ENCODE measurements at places on chromosomes 12 and 14.

GRCh38 chr12:124466216-124467128 is 100.9 kb downstream of the NCOR2 start:
- DNase-seq = peak; percentile 87

DNA sequence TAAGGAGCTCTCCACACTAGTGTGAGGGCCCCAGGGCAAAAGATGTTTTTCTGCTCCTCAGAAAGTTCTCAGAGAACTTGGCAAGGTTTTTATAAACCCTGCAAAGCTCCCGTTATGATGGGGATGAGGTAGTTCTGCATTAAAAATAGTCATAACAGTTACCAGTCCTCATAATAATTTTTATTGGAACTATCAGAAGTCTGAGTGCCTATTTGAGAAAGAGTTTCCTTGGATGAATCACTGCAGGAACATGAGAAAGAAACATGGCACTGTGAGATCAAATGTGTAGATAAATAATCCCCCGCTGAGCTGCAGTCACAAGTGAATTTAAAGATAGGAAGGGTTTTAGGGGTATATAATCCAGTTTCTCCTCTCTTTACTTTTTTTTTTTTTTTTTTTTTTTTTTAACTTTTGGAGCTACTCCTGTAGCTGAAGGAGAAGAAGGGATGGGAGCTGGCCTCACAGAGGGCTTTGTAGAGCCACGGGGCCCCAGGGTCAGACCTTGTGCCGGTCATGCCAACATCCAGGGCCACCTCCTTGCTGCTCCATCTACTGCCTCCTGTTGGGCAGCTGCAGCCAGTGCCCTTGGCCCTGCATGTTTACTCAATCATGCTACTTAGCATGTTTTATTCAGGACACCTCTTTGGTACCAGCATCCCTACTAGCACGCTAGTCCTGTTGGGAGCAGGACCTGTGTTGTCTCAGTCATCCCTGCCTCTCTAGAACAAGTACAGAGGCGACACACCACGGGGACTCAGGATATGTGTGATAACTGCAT is 39.5 kb downstream of the EVL start:
- no peak for DNase-seq

DNA sequence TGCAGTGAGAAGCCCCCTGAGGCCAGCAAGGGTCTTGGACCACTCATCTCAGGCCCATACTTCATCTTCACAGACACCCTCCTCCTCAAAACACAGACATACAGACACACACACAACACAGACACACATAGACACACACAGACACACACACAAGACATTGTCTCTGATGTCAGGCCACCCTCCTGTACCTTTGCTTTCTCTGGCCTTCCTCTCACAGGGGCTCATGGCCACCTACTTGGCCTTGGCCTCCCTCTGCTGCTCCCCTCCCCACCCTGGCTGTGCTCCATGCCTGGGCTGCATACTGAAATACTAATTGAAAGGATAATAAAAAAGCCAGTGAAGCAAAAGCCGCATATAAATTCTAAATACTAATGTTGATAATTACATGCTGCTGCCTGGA is 1.6 kb upstream of the SYNDIG1L start:
- DNase-seq = no peak

GRCh38 chr14:51848120-51848519 is 12.3 kb upstream of the GNG2 start:
- DNase-seq = no peak

GRCh38 chr12:42240131-42240750 is 2.2 kb upstream of the YAF2 start:
- no peak for DNase-seq

DNA sequence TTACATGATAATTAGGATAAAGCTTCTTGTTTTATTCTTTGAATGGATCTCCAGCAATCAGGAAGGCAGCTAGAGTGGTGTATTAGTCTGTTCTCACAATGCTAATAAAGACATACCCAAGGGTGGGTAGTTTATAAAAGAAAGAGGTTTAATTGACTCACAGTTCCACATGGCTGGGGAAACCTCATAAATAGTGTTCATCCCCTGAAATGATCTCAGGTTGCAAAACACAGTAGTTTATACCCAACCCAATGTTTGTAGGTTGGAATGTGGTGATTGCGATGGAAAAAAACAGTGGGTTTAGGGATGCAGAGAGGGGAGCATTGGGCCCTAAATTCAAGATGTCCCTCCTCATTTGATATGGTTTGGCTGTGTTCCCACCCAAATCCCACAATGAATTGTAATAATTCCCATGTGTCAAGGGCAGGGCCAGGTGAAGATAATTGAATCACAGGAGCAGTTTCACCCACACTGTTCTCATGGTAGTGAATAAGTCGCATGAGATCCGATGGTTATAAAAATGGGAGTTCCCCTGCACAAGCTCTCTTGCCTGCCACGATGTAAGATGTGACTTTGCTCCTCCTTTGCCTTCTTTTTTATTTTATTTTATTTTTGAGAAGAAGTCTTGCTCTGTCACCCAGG is 11.5 kb downstream of the MUCL1 start:
- DNase-seq = no peak

DNA sequence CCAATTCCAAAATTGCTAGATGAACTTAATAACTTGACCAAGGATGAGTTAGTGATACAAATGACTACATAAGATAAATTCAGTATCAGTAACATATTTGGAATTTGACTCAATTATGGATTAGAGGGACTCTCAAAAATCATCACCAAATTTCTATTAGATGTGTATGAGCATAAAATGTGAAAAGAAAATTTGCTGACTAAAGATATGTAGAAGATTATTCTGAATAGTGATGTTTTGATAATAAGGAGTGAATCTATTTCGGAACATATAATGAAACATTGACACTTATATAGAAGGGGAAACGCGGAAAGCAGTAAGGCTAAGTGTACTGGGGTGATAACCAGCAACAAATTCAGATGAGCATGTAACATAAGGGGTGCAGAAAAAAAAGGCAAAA is 177.3 kb downstream of the DERA start:
- no peak for DNase-seq

GRCh38 chr12:83434600-83434999 is 747.9 kb downstream of the TMTC2 start:
- no peak for DNase-seq

DNA sequence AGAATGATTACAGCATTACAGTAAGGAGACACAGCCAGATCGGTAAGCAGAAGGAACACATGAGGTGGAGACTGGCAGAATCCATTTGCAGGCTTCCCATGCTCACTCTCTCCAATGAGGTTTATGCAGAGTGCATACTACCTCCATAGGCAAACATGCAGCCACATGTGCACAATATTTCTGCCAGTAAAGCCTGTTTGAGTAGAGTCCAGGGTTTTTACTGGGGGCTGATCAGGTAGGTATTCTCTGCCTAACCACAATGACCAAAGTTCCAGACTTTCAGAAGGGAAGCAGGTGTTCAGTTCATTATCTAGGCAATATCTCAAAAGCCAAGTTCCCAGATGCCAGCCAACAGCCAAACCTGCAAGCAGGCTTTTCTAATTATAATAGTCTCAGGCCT is 31.1 kb downstream of the INTS13 start:
- DNase-seq = no peak

- no peak for DNase-seq
These were observed 1366.6 kb downstream of the FSCB start for GRCh38 chr14:43140453-43140852.

- no peak for DNase-seq
These were observed 16.7 kb downstream of the SLC7A7 start for GRCh38 chr14:22798528-22798927.

All from activated CD4-positive, alpha-beta T cell treated with anti-CD3 and anti-CD28 coated beads, Interleukin-2, amount 50 U/mL, for 1 hour (primary cell).